ENCODE measurements at places on chromosomes 16 and 17.

GRCh38 chr16:20178297-20178696 is 104.6 kb upstream of the GPR139 start:
- no peak for DNase-seq

- no peak for DNase-seq
Observed at GRCh38 chr16:83438326-83438725, 369.5 kb upstream of the HSBP1 start.

GRCh38 chr17:83152745-83153611 is 73.6 kb downstream of the METRNL start:
- no peak for DNase-seq

- no peak for DNase-seq
Observed at GRCh38 chr17:35932586-35932985, 2.0 kb upstream of the RDM1 start.

- DNase-seq = no peak
Observed at GRCh38 chr16:819336-820043, 19.0 kb upstream of the GNG13 start.

GRCh38 chr16:17367036-17367435 is 103.7 kb downstream of the XYLT1 start:
- no peak for DNase-seq

DNA sequence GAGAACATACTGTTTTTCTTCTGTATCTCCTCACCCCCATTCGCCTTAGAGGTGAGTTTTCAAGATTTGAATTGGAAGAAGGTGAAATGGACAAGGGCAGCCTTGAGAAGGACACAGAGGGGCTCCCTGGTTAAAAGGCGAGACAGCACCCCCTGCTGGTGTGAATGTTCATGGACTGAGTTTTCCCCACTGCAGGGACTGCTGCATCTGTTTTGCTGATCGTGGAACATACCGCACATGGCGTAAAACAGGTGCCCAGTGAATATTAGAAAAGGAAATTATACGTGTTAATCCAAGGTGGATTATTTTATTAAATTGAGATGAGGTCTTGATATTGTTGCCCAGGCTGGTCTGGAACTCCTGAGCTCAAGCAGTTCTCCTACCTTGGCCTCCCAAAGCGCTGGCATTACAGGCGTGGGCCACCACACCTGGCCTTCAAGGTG is 54.5 kb downstream of the NDE1 start:
- peak; percentile 62 for DNase-seq

DNA sequence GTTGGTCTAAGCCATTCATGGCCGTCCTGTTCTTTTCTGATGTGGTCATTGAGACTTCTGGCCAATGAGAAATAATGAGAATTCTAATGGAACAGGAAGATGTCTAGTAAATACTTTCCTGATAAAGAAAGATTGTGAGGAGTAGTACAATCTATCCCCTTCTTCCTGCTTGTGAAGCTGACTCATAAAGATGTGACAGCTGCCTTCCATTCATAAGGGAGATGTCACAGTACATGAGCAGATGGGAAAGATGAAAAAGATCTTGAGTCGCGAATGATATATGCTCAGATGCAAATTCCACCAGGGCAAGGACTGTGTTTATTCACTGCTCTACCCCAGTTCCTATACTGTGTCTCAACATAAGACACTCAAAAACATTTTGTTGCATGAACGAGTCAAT is 111.7 kb upstream of the FOXF1 start:
- DNase-seq = no peak

GRCh38 chr16:86242244-86243122 is 267.8 kb upstream of the FOXF1 start:
- no peak for DNase-seq

DNA sequence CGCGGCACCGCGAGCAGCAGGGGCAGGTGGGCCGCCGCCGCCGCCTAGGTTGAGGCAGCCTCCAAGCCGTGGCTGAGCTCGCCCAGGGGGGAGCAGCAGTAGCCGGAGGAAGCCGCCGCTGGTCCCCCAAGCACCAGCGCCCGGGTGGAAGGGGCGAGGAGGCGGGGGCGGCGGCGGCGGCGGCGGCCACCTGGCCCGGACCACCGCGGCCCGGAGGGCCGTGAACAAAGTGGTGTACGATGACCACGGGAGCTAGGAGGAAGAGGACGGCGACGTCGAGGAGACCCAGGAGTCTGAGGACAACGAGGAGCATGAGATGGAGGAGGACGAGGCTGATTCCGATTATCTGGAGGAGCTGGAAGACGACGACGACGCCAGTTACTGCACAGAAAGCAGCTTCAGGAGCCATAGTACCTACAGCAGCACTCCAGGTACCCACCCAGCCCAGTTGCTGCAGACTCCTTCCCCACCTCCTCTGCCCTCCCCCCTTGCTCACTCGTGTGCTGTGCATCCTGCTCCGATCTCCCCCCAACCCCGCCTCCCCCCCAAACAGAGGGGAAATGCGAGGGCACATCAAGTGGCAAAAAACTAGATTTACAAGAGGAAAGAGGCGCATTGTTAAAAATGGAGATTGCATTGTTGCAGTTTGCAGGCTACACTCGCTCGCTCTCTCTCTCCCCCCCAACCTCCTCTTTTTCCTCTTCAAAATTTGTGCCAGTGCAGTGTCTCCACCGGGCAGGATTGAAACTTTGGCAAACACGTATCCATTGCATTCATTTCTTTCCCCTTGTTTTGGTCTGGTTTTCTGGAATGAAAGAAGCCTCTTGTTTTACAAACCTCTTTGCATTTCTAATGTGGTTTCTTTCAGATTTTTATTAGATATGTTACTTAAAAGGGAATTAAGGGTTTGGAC is 41.8 kb upstream of the AMZ2 start:
- DNase-seq = no peak

DNA sequence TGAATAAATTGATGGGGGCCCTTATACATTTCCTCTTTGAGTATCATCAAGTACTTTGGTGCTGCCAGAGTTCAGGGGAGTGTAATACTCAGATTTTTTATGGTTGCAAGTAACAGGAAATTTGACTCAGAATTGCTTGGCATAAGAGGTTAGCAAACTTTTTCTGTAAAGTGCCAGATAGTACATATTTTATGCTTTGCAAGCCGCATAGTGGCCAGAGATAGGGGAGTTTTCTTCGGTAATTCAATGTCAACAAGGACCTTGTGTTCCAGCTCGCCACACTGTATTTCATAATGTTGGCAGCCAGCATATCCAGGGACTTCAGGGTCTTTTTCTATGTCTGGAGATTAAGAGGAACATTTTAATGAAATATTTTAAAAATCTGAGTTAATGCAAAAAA is 51.0 kb upstream of the MARCHF10 start:
- DNase-seq = no peak

GRCh38 chr16:3058139-3059030 is 7.1 kb upstream of the IL32 start:
- DNase-seq = peak; percentile 64

- DNase-seq = no peak
Observed at GRCh38 chr16:74186561-74186971, 110.0 kb upstream of the PSMD7 start.

- no peak for DNase-seq
Observed at GRCh38 chr16:8953064-8953463, 10.6 kb downstream of the USP7 start.

- peak; percentile 14 for DNase-seq
Observed at GRCh38 chr16:84950906-84951305, 60.4 kb downstream of the ZDHHC7 start.

GRCh38 chr16:2385190-2385836 is 43.9 kb upstream of the CCNF start:
- peak; percentile 86 for DNase-seq

DNA sequence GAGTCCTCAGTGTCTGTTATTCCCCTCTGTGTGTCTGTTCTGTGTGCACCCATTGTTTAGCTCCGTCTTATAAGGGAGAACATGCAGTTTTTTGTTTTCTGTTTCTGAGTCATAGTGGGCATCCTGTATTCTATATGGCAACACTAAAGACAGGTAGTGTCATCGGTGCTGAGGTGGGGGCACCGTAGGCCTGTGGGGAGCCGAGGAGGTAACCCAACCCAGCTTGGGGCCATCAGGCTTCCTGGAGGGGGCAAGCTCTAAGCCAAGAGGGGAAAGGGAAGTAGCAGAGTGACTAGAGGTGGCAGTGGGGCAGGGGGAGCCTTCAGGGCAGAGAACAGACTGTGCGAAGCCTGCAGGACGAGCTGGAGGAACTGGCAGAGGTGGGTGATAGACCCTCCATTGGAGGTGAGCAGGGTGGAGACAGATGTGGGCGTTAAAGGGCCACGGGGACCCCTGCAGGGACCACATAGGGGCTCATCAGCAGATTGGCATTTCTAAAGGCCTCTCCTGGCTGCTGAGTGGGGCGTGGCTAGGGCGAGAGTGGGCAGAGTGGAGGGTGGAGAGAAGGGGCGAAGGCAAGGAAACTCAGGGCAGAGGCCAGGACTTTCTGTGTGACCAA is 36.5 kb downstream of the CPNE2 start:
- no peak for DNase-seq

DNA sequence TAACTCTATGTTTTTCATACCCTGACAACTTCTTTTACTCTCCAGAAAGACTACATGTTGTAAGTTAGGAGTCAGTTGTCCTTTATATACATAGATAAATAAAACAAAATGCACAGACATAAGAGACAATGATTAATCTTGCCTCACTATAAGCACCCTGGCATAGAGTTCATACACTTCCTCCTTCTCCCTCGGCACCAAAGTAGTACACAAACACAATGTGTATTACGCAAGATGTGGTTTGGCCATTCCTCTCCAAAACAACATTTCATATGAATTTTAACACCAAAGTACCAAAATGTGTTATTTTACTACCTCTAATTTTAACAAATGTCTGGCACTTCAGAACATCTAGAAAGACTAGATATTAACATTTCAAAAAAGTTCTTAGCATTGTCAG is 17.2 kb upstream of the SLFN11 start:
- DNase-seq = peak; percentile 11

DNA sequence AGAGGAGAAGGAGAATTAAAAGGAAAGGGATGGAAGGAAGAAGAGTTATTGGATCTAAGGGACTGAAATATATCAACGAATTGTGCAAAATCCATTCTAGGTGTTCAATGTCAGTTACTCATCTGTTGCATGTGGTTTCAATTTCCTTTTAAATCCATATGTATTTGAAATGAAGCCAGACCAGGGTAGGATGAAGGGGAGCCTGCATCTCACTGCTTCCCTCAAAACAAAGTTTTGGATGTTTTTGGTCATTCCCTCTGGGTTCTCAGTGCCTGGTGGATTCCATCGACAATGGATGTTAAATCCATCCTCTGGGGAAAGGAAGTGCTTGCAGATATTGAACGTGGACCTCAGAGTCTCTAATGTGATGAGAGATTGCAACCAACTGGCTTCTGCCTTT is 103.5 kb upstream of the XYLT1 start:
- no peak for DNase-seq

- DNase-seq = no peak
Observed at GRCh38 chr17:35943537-35943936, at the start of gene LYZL6. Gene LYZL6 (minus strand): TSS chr17:35943713. CDS start chr17:35939356, 4,357 bp downstream.

Data from epithelial cell of esophagus (primary cell).